ENCODE measurements at places on chromosomes 5 and 9.

GRCh38 chr9:366620-367019 lies 152.0 kb downstream of the DOCK8 start:
- no peak for DNase-seq

DNA sequence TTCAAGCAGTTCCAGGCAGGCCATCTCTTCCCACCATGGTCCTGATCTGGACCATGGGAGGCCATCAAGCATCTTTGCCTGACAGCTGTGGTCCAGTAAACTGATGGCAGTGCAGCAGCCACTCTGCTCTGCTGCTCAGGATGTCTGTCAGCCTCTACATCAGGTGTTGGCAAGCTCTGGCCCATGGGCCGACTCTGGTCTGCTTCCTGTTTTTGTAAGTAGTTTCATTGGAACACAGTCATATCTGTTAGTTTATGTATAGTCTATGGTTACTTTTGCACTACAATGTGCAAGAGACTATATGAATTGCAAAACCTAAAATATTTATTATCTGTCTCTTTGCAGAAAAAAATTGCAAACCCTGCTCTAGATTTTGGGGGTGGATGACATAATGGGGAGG lies 225.0 kb downstream of the KCTD16 start:
- DNase-seq, result no peak

GRCh38 chr9:114006155-114006550 lies 71.9 kb downstream of the AMBP start:
- DNase-seq, result no peak

DNA sequence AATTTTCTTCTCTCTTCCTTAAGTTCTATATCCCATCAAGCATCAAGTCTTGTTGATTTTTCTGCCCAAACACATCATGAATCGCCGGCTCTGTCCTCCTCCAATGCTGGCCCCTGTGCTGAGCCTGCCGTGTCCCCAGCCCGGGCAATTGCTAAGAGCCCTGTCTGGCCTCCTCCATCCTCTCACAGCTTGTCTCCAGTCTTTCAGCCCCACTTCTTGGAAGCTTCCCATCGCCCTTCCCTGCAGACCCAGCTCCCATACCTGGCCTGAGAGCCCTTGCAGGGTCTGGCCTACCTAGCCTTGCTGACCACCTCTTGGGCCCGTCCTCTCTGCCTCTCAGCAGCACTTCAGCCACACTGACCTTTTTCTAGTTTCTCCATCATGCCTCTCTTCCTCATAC lies 61.9 kb downstream of the COL15A1 start:
- DNase-seq, result no peak

DNA sequence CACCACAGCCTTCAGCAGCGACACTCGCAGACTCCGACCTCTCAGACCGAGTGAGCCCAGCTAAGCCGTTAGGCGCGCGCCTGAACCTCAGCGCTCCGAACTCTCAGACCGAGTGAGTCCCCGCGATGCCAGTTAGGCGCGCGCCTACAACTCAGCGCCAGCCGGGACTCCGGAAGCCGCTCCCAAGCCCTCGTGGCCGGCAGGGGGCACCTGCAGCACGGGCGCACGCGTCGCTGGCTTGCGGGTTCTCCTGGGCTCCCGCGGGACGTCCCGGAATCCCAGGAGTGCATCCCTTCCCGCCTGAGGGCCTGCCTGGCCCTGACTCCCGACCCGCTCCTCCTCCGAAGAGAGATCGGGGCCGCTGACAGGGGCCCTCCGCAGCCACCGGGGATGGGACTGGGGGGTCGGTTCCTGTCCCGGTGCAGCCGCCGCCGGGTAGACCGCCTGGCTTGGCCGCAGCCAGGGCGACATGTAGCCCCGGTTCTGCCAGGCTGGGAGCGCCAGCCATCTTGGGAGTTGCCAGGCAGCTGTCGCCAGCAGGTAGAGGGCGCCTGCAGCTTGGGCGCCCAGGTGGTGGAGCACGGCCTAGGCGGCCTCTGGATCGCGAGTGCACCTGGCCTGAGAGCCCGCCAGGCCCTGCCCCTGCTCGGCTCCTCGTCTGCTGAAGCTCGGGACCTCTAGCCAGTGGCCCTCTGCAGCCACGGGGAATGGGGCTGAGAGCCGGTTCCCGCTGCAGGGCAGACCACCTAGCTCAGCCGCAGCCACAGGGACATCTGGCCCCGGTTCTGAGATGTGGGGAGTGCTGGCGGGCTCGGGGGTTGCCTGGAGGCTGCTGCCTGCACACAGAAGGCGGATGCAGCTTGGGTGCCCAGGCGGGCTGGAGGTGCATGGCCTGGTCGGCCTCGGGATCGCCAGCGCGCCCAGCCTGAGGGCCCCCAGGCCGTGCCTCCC lies at the start of gene ANKRD18A:
ANKRD18A (minus strand) TSS at position 114 of the 951 bp plus-strand sequence. CDS start 311 bp downstream, outside the sequence.
- DNase-seq, result peak; percentile 44

GRCh38 chr5:132026516-132027008 lies 15.1 kb upstream of the ACSL6 start:
- DNase-seq, result peak; percentile 41

- no peak for DNase-seq
These were observed at the start of gene PCDHB5 for GRCh38 chr5:141135030-141135717. TSS of gene PCDHB5 (plus strand) at chr5:141135206. CDS start at chr5:141135435, 229 bp downstream.

- no peak for DNase-seq
These were observed 194.3 kb upstream of the VLDLR start for GRCh38 chr9:2427120-2427891.

DNA sequence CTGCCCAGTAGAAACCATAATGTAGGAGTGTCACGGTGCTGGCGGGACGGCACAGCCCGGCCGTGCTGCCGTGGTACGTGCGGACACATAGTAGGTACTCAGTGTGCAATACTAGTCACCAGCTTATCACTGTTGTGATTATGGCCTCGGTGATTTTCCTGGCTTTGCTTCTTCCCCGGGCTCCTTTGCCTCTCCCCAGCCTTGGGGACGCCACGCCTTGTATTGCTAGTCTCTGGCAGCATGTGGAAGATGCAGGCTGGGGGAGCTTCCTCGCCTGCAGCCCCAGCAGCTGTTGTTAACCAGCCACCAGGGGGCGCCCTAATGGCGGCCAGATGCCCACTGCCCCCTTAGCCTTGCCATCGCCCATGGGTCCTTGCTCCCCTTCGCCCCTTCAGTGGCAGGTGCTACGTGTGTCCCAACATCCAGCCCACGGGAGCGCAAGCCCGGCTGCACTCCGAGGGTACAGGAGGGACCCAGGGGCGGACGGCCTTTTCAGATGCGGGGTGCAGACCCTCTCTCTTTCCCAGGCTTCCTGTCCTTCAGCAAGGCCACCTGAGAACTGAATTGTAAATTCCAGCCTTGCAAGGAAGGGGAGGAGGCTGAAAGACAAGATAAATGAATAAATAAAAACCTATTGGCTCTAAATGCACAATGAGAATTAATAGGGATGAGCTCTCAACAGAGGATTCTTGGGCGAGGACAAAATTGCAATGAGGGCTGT lies 8.0 kb downstream of the NTNG2 start:
- peak; percentile 62 for DNase-seq

DNA sequence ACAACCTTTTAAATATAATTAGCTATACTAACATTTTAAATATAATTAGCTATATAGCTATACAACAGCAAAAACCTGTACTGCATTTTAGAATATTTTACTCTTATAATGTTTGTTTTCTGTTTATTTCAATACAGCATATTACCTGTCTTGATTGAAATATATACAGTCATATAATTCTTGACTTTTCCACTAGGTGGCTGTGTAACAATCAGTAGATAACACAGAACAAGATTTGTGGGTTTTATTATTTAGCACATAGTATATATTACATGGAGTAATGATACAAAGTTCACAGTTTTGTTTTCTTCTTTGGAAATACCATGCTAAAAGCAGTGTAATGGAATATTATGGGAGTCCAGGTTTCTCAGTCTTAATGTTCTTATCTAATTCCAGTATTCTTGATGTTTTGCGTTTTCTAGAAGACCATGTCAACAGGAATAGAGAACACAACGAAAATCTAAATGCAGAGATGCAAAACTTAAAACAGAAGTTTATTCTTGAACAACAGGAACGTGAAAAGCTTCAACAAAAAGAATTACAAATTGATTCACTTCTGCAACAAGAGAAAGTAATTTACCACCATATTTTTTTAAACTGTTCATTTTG lies 13.3 kb downstream of the HMMR start:
- DNase-seq, result no peak

DNA sequence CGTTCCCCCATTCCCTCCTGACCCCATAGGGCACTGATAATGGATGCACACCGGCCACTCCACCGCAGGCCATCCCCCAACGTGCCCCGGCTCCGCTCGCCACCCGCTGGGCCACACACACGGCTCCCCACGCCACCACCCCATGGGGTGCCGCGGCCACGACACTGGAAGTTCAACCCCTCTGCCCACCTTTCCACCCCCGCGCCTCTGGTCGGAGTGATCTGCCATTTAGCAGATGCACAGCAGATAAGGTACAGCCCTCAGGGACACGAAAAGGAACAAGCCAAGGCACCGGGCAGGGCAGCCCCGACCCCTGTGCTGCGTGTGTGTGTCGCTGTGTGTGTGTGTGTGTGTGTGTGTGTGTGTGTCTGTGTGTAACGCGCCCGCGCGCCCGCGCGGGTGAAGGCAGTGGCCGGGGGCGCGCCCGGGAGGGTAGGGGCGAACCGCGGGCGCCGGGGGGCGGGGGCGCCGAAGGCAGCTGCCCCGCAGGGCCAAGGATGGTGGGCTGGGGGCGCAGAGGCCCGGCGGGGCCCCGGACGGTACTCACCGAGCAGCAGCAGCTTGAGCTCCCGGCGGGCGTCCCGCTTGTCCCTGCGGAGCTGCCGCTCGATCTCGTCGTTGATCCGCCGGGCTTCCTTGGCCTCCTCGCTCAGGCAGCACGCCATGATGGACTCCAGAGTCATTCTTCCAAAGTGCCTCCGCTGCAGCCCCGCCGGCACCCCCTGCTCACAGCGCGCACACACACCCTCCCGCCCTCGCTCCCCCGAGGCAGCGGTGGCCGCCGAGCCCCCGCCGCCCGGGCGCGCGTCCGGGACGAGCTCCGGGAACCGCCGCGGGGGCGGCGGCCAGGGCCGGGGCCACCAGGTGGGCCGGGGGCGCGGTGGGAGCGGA lies 813 bp downstream of the GNAQ start:
- DNase-seq, result peak; percentile 39

GRCh38 chr9:120397453-120397852 lies 182.5 kb downstream of the CDK5RAP2 start:
- no peak for DNase-seq

GRCh38 chr9:10661994-10662393 lies 49.2 kb upstream of the PTPRD start:
- DNase-seq, result no peak

- no peak for DNase-seq
These were observed 134.7 kb downstream of the SLC1A3 start for GRCh38 chr5:36741128-36741527.

- DNase-seq, result no peak
These were observed 69.8 kb downstream of the KDM4C start for GRCh38 chr9:6827439-6828145.

GRCh38 chr5:138833726-138834480 lies 41.2 kb downstream of the LRRTM2 start:
- DNase-seq, result no peak

- DNase-seq, result no peak
These were observed 647 bp downstream of the PDE8B start for GRCh38 chr5:77210964-77211690.

All from T-helper 9 cell (primary cell).